Spinal cord (tissue), 10 donors: ENCODE measurements at places on chromosomes 5 and 9.

DNA sequence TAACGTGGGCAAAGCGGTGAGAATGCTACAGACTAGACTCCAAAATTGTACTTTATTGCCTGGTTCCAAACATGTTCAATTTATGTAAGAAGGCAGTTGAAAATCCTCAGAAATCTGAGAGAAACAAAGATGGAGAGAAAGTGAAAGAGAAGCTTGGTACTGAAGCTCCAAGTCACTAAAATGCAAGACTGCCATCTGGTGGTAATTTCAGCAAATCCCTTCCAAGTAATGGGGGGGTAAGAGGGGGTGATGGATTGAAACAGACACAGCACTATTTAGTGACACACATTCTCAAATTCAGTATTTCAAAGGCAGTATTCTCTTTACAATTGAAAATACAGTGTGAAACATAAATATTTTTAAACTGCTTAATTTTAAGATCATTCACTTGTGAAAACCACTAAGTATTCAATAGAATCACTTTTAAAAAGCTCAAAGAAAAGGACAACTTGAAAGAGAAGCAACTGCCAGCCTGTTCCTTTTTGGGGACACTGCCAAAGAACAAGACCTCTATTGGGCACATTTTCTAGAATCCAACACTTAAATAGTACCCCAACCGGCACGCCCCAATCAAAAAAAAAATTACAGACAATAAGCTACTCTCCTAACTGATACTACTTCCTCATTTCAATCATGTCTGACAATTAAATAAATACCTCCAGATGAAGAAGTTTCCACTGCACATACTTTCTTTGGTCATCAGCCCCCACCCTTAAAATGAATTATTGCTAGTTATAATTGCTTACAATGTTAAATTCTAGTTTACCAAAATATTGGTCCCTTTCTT, 131.5 kb downstream of the AGTPBP1 start:
- DNase-seq, result peak; percentile 77

DNA sequence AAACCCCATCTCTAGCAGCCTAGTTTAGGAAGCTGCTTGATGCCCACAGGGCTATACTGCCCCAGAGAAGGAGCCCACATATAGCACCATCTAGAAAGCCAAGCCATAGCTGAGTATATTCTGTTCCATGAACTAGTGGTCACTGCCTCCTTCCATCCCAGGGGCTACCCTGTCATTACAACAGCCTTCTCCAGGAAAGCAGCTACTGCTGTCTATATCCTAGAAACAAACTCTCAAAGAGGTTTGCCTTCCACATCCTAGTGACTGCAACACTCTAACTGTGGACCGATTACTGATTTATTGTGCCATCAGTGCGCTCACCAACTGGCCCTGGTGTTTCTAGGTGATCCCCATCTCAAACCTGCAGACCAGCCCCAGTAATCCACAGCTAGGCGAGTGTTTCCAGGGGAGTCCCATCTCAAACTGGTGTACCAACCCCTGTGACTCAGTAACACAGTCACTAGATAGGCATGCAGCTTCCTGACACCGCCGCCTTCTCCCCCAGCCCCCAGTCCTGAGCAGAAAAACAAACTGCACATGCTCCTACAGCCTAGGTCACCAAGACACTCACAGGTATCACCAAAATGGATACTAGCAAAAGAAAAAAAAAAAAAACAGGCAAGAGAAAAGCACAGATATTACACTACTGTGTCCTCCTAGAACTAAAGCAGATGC, 14.8 kb downstream of the SPTLC1 start:
- DNase-seq, result no peak

GRCh38 chr5:78295035-78295961, 800 bp upstream of the AP3B1 start:
- peak; percentile 13 for DNase-seq

DNA sequence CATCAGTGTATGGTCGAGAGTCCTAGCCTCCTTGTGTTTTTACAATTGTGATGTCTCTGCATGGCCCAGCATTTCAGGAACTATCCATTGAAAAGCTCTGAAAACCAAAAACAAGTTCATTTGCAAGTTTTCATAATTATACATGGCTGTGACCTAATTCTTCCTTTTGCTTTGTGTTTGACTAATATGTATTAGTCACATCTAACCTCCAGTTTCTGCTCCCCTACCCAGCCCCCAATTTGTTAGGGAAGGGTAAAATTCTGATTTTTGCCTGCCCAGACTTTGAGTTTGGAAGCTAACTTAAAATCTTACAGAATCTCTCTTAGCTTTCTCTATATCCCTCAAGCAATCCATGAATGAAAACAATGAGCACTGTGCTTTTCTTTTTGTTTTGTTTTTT, 128.2 kb upstream of the SEMA6A start:
- no peak for DNase-seq

DNA sequence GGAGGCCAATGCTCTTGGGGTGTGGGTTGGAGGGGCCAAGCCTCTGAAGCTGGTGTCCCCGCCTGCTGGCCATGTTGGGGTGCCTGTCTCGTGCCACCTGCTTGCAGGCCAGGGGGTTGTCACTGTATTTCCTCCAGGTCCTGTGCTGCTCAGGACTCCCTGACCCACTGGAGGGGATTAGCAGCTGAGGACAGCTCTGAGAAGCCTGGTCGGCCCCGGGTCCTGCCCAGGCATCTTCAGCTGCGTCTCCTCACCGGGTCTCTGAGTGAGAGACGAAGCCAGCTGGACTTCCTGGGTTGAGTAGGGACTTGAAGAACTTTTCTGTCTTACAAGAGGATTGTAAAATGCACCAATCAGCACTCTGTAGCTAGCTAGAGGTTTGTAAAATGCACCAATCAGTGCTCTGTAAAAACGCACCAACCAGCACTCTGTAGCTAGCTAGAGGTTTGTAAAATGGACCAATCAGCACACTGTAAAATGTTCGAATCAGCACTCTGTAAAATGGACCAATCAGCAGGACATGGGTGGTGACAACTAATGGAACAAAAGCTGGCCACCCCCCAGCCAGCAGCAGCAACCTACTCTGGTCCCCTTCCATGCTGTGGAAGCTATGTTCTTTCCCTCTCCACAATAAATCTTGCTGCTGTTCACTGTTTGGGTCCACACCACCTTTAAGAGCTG, 20.6 kb upstream of the SLC9A3 start:
- DNase-seq, result no peak

- no peak for DNase-seq
Measured at GRCh38 chr5:147403651-147404640, 105.9 kb downstream of the DPYSL3 start.

DNA sequence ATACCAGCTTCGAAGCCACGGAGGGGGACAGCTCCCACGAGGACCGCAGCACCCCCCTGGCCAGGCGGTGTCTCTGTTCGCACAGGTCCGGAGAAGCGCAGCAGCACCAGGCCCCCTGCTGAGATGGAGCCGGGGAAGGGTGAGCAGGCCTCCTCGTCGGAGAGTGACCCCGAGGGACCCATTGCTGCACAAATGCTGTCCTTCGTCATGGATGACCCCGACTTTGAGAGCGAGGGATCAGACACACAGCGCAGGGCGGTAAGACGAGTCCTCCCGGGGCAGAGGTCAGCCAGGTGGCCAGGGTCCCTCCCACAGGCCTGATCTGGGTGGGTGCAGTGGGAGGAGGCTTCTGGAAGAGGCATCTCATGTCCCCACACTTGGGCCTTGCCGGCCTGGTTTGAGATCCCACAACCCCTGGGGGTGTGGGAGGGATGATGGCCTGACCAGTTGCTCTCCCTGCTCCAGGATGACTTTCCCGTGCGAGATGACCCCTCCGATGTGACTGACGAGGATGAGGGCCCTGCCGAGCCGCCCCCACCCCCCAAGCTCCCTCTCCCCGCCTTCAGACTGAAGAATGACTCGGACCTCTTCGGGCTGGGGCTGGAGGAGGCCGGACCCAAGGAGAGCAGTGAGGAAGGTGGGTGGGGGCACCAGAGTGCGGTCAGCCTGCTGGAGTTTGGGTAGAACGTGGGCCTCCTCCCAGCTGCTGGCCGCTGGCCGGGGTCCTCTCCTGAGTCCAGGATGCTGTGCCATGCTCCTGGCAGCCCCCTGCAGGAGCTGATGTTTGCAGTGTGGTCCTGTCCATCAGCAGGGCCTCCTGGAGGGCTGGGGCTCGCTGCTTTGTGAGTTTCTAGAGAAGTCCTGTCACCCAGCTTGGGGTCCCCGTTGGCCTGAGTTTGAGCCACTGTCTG, 2.8 kb upstream of the AJM1 start:
- no peak for DNase-seq

GRCh38 chr9:19641046-19641445, 147.8 kb downstream of the SLC24A2 start:
- no peak for DNase-seq

DNA sequence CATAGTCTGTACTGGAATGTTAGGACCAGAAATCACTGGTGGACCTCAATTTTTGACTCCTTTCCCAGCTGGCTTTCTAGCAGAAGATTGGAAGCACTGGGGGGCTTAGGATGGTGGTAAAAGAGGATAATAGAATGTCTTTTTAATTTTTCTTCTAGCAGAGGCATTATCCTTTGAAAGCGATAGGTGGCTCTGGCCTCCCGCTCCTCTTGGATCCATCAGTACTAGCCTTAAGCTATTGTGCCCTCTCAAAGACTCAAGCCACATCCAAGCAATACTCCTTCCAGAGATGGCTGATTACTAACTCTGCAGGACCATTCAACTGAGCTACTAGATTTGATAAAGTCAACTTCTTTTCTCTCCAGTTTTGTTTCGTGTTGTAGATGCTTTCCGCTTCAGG, 610.6 kb downstream of the CDH12 start:
- DNase-seq, result no peak
